Cerebellar cortex (tissue), 1 donor: ENCODE measurements at places on chromosomes 5 and 9.
A peak's percentile ranks its signal among the peaks of the same experiment; 100 is the strongest.

GRCh38 chr5:130280528-130281217 lies 376.4 kb downstream of the CHSY3 start:
- DNase-seq: no peak

GRCh38 chr5:116672203-116672602 lies 97.6 kb upstream of the SEMA6A start:
- no peak for DNase-seq

DNA sequence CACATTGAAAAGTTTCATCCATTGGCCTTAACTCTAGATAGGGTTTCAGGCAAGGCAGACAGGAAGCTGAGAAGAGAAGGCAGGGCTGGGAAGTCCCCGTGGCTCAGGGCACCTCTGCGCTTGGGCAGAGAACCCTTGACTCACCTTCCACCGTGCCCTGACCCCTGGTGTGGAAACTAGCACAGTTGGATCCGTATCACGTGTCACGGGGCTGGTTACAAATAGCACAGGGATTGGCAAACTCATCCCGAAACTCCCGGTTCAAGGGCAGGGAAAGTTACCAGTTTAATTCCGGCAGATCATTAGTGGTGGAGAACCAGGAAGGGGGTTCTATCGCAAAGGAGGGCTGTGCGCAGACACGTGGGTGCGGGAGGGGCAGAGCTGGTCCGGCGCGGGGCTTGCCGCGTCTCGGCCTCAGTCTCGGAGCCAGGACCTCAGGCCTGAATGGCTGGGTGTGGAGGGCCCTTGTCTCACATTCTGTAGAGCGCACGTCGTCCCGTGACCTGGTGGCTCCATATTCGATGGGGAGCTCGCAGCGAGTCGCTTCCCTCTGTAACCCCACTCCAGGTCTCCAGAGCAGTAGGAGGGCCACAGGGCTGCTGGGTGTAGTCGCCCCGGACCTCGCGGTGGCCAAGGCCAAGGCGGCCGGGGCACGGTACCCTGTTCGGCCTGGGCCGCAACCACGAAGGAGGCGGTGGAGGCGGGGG lies 771 bp upstream of the TMEM171 start:
- no peak for DNase-seq

DNA sequence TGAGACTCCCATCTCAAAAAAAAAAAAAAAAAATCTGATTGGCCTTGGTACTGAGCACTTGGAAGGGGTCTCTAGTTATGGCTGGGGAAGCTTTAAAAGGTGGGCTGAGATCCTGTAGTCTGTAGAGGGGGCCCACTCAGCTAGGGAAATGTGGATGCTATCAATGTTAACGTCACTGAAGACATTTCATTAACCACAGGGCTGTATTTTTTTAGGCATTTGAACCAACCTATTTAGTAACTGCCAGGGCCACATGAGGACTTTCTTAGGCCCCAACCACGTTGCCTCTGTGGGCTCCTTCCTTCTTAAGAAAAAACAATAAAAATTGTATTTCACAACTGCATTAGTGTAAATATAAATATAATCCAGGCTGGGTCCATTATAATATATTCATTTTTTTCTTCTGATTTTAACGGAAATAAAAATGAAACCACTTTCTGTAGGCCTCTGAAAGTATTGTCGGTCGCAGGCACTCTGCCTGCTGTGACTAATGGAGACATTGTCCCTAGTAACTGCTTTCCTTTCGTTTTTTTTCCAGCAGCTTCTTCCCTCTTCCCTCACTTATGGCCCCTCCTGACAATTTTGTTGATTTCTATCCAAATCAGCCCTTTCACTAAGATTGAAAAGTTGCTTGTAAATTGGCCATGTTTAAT lies 71.6 kb downstream of the GCNT1 start:
- no peak for DNase-seq

DNA sequence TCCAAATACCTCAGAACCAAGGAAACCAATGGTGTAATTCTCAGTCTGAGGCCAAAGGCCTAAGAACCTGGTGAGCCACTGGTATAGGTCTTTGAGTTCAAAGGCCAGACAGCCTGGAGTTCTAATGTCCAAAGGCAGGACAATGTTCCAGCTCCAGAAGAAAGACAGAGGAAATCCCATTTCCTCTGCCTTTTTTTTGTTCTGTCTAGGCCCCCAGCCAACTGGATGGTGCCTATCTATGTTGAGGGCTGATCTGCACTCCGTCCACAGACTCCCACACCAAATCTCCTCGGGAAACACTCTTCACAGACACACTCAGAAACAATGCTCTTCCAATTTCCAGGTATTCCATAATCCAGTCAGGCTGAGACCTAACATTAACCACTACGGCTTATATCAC lies 30.1 kb downstream of the FNIP1 start:
- no peak for DNase-seq

GRCh38 chr9:122929796-122930354 lies 1.4 kb downstream of the ZBTB26 start:
- DNase-seq: no peak

DNA sequence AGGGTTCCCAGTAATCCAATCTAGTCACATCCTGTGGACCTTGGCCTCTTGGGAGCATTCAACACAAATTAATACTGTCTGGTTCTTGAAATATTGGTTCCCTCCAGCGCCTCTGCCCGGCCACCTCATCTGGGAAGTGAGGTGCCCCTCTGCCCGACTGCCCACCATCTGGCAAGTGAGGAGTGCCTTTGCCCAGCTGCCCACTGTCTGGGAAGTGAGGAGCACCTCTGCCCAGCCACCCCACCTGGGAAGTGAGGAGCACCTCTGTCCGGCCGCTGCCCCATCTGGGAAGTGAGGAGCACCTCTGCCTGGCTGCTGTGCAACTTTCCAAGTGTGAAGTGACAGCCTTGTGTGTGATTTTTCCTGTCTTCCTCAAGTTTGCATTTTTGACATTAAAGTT lies 42.7 kb upstream of the SMIM15 start:
- no peak for DNase-seq

DNA sequence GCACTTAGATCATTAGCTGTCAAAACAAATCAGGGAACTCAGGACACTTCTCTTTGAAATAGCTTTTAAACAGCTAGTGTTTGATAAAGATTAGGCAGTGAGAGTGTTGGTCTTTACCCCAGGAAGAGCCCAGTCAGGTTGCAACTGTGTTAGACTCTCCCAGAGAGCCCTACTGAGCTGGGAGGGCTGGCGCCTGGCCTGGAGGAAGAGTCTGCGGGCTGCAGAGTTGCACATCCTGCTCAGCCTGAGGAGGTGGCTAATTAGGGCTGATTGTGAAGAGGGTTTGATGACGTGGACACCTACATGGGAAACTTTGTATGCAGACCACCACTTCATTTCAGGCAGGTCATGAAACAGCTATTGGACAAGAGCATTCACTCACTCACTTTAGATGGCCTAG lies 112.0 kb downstream of the TMEM174 start:
- no peak for DNase-seq

- DNase-seq: no peak
Measured at GRCh38 chr5:90168399-90168798, 241.2 kb downstream of the CETN3 start.

GRCh38 chr9:121285835-121286687 lies 18.1 kb downstream of the GSN start:
- peak; percentile 73 for DNase-seq

- no peak for DNase-seq
Measured at GRCh38 chr5:72477176-72477575, 30.0 kb downstream of the ZNF366 start.

DNA sequence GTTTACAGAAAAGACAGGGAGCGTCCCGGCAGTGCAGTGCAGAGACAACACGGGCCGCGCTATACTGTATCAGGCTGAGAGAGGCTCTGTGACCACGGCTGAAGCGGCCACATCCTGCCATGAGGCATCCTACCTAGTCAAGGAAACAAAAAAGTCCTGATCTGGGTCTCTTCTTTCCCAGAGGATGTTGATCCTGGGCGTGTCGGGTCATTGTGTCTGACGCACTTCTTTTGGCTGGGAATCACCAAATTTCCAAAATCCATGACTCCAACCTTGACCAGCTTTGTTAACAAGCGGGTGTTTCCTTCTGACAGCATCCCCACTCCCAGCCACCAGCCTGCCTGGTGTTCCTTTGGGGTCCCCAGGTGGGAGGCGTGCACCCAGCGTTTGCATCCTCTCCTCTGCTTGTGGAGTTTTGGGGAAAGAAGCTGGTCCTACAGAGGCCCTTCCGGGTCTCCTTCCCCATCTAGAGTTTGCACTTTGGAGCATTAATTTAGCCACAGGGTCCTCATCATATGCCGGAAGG lies 91.4 kb upstream of the RAI14 start:
- DNase-seq: no peak

DNA sequence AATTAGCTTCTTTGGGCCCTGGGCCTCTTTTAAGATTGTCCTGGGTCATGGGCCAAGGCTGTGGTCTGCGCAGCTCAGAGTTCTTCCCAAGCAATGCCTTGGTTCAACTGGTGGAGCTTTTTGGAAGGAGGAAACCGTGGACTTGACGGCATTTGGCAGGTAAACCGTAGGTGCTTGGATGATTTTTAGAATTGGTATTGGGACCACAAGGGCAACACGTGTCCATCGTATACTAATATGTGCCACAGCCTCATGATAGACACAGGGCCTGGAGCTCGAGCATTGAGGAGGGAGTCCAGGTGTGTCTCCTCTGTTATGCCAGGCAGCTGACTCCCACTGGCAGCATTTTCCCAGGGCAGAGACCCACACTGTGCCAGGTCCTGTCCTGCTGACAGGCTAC lies 120.9 kb upstream of the PITX1 start:
- no peak for DNase-seq

DNA sequence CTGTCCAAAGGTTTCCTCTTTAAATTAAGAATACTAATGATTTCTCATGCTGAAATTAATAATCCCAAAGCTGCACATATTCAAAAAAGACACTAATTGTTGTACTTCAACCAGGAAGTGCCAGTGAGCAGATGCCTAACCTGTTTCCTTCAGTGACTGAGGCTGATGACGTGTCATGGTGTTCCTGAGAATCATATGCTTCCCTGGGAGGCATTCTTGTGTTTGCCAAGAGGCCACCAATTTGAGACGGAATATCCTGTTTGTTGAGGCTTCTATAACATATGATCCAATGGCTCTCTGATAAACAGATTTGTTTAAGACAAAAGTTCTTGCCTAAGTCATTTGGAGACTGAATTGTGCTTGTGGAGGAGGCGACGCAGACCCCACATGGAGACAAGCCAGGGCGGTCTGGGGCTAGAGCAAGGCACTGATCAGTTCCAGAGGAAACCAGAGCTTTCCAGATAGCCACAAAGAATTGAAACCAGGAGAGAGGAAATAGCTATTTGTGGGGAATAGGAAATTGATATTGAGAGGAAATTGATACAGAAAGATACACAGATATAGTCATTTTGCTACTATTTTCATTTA lies 66.4 kb upstream of the ZNF608 start:
- no peak for DNase-seq

DNA sequence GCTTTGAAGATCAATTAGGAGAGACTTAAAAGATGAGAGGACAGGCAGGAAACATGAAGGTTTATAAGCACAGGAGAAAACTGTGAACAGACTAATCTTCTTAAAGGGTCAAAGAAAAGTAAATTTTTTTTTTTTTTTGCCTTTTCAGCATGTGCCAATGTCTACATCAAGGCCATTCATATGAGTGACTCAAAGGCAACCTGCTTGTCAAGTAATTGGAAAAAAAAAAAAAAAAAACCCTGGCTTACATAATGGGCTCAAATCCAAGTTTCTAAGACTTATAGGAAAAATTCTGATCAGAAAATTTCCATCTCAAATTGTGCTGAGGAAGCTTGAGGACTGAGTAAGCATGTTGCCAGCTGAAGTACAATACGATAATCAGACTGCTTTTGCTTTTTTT lies 15.9 kb downstream of the PPP2R2B start:
- no peak for DNase-seq

- DNase-seq: no peak
Measured at GRCh38 chr5:54915466-54916027, 69.8 kb downstream of the ESM1 start.

DNA sequence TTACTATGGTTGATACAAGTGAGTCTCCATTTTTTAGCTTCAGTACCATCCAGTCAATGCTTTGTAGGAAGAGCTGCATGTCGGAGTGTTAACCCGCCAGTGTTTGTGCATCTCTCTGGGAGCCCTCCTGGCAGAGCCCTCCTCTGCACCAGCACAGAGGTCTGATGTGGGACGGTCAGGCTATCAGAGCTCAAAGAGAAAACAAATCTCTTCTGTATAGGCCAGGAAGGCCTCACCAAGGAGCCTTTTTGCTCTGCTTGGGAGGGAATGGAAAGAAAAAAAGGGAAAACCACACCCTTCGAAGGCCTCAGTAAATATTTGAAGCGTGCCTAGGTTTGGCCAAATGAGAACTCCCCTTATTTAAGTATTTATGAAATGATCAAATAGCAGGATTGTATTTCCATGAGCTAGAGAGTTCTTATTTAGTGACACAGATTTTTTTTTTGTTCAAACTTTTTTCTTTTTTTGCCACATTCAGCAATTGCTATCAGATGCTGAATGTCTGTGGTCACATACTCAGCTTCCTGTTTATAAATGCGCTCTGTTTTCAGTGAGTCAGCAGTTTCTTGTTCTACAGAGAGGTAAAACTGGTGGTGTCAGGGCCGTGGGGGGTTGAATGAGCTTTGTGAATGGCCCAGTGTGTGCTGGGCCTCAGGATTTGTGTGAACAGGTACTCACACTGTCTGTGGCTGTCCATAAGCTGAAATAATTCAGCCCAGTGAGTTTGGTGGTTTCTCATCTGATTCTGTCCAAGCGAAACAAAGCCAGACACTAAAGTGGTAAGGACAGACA lies 226.6 kb downstream of the SNX18 start:
- no peak for DNase-seq

DNA sequence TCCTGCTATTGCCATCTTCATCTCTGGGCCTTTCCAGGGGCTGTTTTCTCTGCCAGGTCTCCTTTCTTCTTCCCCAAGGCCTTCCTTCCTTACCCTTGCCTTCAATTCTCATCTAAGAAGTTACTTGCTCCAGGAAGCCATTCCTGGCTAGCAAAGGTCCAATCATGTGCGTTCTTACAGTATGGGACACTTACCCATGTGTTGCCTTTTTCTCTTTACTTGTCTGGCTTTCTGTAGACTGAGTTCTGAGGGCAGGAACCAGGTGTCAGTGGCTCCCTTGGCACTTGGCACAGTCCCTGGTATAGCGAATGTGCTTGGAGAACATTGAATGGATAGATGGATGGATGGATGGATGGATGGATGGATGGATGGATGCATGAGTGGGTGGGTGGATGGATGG lies 10.2 kb downstream of the FOXI1 start:
- no peak for DNase-seq

DNA sequence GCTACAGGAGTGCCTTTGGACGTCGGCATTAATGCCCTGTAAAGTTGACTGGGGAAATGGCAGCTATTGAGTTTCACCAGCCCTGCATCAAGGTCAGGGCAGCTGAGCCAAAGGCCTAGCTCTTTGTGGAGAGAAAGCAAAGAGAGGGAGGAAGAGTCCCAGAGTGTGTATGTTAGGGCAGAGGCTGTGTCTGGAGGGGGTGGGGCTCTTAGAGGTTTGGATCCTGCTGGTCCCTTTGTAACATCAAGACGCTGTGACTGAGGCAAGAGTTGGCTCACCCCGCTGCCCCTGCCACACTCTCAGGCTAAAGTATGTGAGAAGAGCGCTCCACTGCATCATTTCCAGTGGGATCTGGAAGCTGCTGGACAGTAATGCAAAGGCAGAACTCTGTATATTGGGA lies 34.3 kb downstream of the TMOD1 start:
- no peak for DNase-seq
